ENCODE measurements at places on chromosomes 2 and 18.

DNA sequence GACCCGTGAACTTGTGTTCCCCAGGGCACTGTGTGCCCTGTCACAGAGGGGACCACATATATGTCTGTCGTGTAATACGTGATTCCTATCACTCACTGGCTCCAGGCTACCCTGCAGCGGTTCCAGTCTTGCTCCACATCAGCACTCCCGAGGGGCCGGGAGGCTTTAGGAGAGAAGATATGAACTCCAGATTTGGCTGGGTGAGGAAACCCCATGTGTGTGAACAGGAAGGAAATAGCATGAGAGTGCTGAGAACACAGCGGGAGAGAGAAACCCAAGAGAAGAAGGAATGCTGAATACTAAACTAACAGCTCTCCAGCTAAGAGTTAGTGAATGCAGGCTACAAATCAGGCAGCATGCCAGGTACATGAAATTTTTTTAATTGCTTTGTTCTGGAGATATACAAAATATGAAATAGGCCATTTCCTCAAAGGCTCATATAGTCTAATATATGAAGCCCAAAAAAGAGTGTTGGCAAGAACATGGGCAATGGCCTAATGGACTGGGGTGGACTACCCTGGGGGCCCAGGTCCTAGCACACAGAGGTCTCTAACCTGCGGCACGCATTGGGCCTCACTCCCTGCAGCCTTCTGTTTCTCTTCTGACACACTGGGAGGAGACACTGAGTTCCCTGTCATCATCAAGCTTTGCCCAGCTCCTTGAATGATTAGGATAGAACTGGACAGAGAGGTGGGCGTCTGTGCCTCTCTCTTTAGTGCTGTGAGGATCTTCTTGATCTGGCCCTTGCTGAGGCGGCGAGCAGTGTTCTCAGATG is 372.8 kb upstream of the RAB6C start:
- no peak for DNase-seq

DNA sequence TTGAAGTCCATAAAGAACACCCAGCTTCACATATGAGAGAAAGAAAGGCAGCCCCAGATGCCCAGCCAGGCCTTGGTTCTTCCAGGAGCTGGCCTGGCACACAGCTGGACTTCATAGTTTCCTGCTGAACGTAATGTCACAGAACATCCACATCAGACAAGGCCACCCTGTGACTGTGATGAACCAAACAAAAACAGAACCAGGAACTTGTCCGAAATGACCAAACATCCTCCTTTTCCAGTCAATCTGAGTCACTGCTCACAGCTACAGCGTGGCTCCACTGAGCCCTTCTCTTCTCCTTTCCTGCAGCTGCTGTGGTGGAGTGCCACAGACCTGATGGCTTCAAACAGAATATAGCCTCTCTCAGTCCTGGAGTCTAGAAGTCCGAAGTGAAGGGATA is 45.4 kb upstream of the PAPOLG start:
- DNase-seq: no peak

GRCh38 chr2:74555610-74556103 is 1.1 kb downstream of the DOK1 start:
- DNase-seq: no peak

GRCh38 chr2:113242327-113242726 is 36.4 kb downstream of the PAX8 start:
- no peak for DNase-seq

DNA sequence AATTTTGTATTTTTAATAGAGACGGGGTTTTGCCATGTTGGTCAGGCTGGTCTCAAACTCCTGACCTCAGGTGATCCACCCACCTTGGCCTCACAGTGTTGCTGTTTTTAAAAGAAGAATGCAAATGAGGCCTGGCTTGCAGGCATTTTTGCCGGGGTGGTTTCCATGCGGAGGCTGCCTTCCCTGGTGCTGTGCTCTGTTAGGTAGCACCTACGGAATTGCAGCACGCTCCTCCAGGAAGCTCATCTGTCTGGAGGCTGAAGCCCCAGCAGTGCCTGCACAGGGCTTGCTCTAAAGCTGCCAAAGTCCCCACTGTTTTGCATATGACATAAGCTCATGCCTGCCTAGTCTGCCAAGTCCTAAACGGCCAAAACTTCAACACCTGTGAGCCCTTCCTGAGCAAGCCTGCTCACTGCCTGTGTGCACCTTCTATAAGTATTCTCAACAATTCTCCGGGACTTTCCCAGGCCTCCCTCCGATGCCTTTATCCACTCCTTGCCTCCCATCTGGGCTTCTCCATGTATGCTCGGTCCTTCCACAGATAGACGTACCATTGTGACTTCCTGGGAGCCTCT is 551.3 kb upstream of the RAB6C start:
- DNase-seq: no peak

GRCh38 chr2:6448893-6449292 is 416.8 kb downstream of the CMPK2 start:
- no peak for DNase-seq

DNA sequence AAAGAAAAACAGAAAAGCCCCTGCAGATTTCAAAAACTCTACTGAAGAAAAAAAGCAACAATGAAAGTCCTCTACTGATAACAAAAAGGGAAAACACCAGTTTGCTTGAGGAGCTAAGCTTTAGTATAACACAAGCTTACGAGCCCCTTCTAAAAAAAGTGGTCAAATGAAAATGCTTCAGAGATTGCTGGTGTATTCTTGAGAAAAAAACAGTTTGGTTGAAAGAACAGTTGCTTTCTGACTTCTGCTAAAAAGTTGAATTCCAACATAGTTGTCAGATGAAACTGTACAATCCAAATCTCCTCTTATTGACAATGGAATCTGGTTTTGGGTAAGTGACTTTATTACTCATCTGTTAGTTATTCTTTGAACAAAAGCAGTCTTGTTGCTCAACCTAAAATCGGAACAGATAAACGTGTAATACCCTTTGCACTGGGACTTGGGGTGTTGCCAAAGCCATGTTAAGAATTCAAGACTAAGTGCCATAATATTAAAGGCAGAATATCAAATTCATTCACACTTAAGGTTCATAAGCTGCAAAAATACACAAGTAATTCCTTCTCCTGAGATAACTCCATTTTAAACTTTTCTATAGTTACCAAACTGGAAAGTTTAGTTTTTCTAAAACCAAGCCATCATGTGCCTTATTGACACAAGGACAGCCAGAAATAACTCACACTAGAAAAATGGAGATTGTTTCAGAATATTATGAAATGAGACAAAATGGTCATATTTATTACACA is 45.3 kb upstream of the SPAG16 start:
- DNase-seq: no peak

- no peak for DNase-seq
Measured at GRCh38 chr18:48767090-48767690, 183.6 kb downstream of the SMAD7 start.

- DNase-seq: no peak
Measured at GRCh38 chr2:97769711-97770110, 56.3 kb downstream of the ZAP70 start.

DNA sequence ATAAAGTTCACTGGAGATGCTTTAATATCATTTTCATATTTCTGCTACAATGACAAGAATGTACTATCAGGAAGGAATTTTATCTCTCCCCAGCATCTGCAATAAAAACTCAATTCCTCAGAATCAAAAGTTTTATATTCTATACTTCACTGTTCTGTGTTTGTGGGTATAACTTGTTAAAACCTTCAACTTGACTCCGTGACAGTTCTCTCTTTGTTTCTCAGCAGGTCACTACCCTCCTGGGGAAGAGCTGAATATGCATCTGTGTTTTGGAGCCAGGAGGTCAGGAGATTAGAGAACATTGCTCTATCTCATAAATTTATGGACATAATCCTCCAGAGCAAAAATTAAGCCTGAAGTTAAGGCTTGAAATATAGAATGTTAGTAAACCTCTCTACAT is 411.4 kb downstream of the TRIB2 start:
- DNase-seq: no peak

- DNase-seq: no peak
Measured at GRCh38 chr2:14567561-14567960, 65.0 kb upstream of the LRATD1 start.

GRCh38 chr2:173773076-173773475 is 192.1 kb downstream of the SP3 start:
- no peak for DNase-seq

DNA sequence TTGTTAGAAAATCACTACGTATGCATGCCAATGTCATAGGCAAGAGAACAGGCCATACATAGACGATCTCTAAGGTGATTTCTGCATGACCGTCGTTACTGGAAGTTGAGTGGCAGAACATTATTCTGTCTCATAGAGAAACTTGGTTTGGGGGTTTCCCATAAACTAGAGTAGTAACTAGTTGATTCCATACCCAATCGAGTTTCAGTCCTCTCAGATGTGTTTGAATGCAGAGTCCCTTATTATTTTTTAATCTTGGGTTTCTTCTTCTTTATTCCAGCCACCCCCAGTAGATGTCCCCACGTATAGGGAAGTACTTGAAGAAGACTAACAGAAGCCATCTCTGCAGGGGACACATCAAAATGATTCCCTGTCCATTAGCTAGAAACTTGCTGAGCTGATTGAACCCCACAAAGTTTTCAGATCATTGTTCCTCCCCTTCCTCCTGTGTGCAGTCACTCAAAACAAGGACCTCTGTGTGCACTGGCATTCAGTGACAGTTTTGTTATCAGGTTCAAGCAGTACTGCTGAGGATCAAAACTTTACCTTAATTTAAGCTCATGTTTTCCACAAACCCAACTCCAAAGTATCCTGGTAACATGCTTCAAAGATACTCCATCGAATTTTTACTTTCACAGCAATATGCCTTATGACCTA is 68.4 kb upstream of the CDCA7 start:
- no peak for DNase-seq

- no peak for DNase-seq
Measured at GRCh38 chr18:957829-958228, 53.2 kb downstream of the ADCYAP1 start.
